ENCODE measurements at places on chromosomes 16 and 17. TPM values are rescaled to one million over a fixed set of nuclear protein-coding genes. Genes with fewer than 3 reads are reported as not detected.

The CASKIN1 gene
- total RNA-seq = 0.56 TPM

The SARM1 gene
- 6.5 TPM for total RNA-seq

The GUCY2D gene
- not detected for total RNA-seq

The NPIPA5 gene
- 0.29 TPM for total RNA-seq

The STAC2 gene
- total RNA-seq = 0.40 TPM

The EPOP gene
- 13.5 TPM for total RNA-seq

The KCNJ18 gene
- not detected for total RNA-seq

The PHOSPHO1 gene
- 0.92 TPM for total RNA-seq

The RHBDL3 gene
- 4.3 TPM for total RNA-seq

The CRYM gene
- total RNA-seq = 1.9 TPM

The KRTAP2-3 gene
- total RNA-seq = not detected

The RNF222 gene
- total RNA-seq = not detected

The MYO15A gene
- 0.58 TPM for total RNA-seq

The MYH1 gene
- not detected for total RNA-seq

The ZG16B gene
- total RNA-seq = 1.2 TPM

The HSD17B1 gene
- 0.75 TPM for total RNA-seq

The TMEM106A gene
- 0.82 TPM for total RNA-seq

The GDPD1 gene
- 0.90 TPM for total RNA-seq

The EZH1 gene
- total RNA-seq = 13.1 TPM

The CCDC144A gene
- total RNA-seq = 1.1 TPM

The KRTAP1-1 gene
- total RNA-seq = not detected

The PYY gene
- total RNA-seq = not detected

The MTMR4 gene
- 8.5 TPM for total RNA-seq

The EMP2 gene
- total RNA-seq = 25.7 TPM

The STAT5B gene
- total RNA-seq = 30.2 TPM

The HIC1 gene
- total RNA-seq = 1.6 TPM

The KRT31 gene
- total RNA-seq = not detected

The SDK2 gene
- total RNA-seq = 0.54 TPM

The CLEC18C gene
- total RNA-seq = 0.24 TPM

The ERI2 gene
- total RNA-seq = 14.3 TPM

The PRR11 gene
- total RNA-seq = 60.1 TPM

The TM4SF5 gene
- 1.0 TPM for total RNA-seq

The KPNA2 gene
- total RNA-seq = 491 TPM

The CSH2 gene
- total RNA-seq = not detected

The HOXB7 gene
- total RNA-seq = 33.6 TPM

The RFNG gene
- 16.5 TPM for total RNA-seq

The IL34 gene
- 0.72 TPM for total RNA-seq

The GFAP gene
- 0.73 TPM for total RNA-seq

The SCGB1C2 gene
- not detected for total RNA-seq

The RFWD3 gene
- 36.6 TPM for total RNA-seq

The MPP3 gene
- total RNA-seq = 14.2 TPM

The MLLT6 gene
- 21.4 TPM for total RNA-seq

The CD300LB gene
- 0.03 TPM for total RNA-seq

The ACSM2B gene
- total RNA-seq = not detected

The TBX6 gene
- 0.33 TPM for total RNA-seq

The SCARF1 gene
- total RNA-seq = 0.32 TPM

The KRTAP9-1 gene
- total RNA-seq = not detected

The ZCCHC14 gene
- 9.7 TPM for total RNA-seq

The GSG1L gene
- total RNA-seq = not detected

The KRTAP4-9 gene
- not detected for total RNA-seq

The CA4 gene
- total RNA-seq = not detected

The DBF4B gene
- 26.4 TPM for total RNA-seq

The ZNF286A gene
- total RNA-seq = 27.7 TPM
